ENCODE measurements at places on chromosomes 3 and 15.

GRCh38 chr3:73010158-73010557, 13.5 kb downstream of the PPP4R2 start:
- DNase-seq: no peak

GRCh38 chr3:141686466-141687291, 51.4 kb upstream of the RNF7 start:
- DNase-seq: peak; percentile 76

- DNase-seq: no peak
Observed at GRCh38 chr3:184352897-184353545, 8.4 kb downstream of the CLCN2 start.

- no peak for DNase-seq
Observed at GRCh38 chr3:72977060-72977808, 19.4 kb upstream of the PPP4R2 start.

GRCh38 chr15:77013776-77014131, 18.8 kb downstream of the PSTPIP1 start:
- DNase-seq: peak; percentile 31

DNA sequence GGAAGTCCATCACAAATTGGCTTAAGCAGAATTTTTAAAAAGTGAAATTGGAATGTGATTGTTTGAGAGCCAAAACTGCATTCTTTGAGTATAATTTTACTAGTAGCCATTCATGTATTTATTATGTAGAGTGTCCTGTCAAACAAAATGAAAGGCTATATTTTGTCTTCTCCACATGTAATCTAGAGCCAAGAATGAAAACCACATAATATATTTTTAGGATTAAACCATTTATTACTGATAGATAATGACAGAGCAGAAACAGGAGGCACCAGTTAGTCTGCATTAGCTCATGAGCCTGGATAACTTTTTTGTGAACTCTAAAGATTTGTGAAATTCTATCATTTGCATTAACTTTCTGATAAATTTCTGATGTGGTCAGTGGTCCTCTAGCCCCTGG, 130.2 kb downstream of the FILIP1L start:
- DNase-seq: no peak

DNA sequence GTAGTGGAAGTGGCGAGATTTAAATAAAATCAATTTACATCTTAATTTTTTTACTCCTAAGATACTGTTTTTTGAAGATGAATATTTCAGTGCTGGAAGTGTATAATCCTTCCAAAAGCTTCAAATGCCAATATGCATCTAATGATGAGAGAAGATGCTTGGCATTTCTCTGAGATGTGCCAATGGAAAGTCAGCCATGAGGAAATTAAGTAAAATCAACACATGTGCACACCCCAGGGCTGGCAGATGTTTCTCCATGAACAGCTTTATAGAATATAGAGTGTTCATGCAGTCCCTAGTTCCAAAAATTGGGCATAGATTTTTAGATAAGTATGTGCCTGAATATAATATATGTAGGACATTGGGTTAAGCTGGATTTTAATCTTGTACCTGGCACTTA, 90.1 kb downstream of the CPNE4 start:
- no peak for DNase-seq

GRCh38 chr3:56856752-56857151, 55.0 kb upstream of the ARHGEF3 start:
- DNase-seq: no peak

- DNase-seq: no peak
Observed at GRCh38 chr15:39430389-39430788, 150.5 kb upstream of the THBS1 start.

DNA sequence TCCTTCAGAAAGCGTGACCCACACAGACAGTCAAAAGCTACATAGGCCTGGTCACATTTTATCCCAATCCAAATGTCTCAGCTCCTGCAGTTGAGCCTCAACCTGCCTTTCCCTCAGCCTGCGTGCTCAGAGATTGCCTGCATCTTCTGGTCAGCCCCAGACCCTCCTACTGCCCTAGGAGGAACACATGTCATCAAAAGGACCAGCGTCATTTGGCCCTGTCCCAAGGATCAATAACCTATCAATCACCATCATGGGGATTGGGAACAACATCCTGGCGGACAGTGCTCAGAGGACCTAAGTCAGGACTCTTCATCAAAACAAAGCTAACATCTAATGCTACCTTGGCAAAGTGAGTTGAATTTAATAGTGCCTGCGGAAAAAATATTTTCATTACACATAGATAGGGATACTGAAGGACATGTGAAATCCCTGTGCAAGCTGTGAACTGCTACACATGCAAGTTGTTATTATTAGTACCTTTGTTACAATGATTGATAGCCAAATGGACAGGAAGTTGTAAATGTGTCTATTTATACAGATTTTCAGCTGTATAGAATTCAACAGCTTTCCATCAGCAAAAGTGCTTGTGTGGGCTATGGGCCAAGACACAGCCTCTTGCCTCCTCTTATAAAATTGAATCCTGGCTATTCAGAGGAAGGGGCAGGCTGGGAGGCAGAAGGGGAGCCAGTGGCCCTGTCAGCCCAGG, 47.7 kb downstream of the UMPS start:
- no peak for DNase-seq

- no peak for DNase-seq
Observed at GRCh38 chr3:129386984-129387383, 41.5 kb downstream of the EFCAB12 start.

- no peak for DNase-seq
Observed at GRCh38 chr3:42755681-42756578, 17.1 kb downstream of the CCDC13 start.

- DNase-seq: peak; percentile 49
Observed at GRCh38 chr3:13612829-13613228, 63.9 kb downstream of the FBLN2 start.

DNA sequence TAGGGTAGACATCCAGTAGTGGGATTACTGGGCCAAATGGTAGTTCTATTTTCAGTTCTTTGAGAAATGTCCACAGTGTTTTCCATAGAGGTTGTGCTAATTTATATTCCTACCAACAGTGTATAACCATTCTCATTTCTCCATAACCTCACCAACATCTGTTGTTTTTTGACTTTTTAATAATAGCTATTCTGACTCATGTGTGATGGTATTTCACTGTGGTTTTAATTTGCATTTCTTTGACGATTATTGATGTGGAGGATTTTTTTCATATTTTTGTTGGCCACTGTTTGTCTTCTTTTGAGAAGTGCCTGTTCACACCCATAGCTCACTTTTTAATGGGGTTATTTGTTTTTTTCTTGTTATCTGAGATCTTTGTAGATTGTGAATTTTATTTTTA, 125.2 kb downstream of the CFAP20DC start:
- DNase-seq: no peak

- DNase-seq: no peak
Observed at GRCh38 chr15:92580933-92581445, 74.6 kb downstream of the FAM174B start.

GRCh38 chr3:138800248-138800647, 34.5 kb downstream of the PIK3CB start:
- DNase-seq: no peak

DNA sequence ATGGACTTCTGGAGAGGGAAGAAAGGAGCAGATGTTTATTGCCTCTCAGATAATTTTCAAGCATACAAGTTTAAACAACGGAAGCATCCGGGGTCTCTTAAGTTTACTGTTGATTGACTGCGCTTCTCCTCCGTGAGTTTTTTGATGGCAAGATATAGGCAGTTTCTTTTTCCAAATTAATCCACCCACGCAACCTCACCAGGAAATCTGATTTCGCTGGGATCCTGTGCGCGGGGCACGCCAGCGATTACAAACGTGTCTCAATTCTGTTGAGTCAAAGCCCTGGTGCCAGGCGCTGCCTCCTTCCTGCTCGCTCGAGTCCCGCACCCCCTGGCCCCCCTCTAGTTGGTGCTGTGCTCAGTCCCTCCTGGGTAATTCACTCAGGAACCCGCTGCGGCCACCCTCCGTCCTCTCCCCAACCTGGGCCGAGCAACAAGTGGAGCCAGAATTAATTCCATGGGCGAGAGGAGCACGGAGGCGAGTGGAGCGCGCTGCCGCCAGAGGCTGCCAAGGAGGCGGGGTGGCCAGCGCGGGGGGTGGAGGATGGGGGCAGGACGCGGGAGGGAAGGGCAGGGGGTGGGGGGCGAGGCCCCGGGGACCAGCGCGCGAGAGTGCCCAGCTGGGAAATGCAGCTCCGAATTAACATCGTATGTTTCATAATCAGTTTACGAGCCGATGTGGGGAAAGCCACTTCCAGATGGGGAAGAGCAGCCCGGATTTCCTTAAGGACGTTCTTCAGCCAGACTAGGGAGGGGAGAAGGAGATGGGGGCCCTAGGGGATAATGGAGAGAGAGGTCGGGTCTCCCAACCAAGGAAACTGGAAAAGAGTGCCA, 6.0 kb downstream of the WNT5A start:
- DNase-seq: peak; percentile 28

DNA sequence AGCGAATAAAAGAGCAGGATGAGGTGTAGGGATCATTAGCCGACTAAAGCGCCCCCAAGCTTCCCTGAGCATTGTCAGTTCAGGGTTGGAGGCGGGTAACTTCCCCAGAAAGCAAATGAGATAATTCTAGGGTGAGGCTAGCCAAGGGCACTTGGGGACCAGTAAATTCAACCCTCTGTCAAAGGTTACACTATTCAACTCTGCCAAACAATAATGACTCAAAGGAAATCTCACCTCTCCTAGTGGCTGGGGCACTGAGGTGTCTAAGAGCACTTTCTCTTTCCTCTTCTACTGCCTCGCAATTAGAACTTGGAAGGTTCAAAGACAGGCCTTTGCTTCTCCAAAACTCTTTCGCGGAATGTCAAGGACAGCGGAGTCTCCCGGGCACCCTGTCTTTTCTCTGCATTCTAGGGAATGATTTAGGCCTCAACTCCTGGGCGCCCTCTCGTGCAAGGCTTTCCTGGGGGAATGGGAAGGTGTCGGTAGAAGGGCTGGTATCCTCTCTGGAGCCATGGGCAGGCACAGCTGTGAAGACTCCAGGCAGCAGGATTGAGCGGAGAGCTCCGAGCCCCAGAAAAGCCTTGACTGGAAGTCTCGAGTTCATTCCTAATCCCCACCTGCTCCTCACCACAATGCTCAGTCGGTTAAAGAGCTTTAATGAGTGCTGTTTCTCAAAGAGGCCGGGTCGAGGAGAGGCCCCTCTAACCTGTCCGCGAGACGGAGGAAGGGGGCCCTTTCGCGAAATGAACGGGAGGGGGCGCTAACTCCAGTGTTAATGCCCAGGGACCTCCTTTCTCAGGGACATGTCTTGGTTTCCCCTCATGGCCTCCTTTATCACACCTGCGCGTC, 21.9 kb downstream of the ZIC4 start:
- DNase-seq: no peak

DNA sequence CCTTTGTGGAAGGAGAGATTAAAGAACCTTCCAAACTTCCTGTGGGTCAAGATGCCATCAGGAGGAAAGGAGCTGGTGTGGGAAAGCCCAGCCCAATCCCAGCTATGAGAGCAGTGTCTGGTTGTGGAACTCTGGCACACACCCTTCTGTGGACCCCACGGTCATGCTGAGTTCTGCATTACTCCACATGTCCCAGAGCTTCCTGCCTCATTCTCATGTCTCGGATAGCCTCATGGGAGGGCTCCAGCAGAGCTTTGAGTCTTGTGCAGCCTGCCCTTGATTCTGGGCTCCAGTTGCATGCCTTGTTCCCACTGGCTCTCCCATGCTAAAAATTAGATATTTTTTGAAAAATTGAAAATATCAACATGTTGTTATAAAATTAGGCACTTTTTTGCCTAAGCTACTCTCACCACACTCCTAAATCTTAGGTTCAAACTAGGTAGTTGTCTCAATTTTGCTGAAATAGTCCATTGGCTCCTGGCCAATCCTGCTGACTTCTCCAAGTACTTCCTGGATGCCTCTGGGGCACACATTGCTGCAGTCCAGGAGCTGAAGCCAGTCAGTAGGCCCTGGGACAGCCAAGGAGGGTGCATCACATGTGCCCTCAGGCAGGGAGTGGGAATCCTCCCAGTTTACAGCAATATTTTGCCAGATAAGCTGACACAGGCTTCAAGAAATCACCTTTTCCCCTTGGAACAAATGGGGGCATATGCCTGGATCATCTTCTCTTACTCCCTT, 144.3 kb downstream of the EEFSEC start:
- peak; percentile 65 for DNase-seq

DNA sequence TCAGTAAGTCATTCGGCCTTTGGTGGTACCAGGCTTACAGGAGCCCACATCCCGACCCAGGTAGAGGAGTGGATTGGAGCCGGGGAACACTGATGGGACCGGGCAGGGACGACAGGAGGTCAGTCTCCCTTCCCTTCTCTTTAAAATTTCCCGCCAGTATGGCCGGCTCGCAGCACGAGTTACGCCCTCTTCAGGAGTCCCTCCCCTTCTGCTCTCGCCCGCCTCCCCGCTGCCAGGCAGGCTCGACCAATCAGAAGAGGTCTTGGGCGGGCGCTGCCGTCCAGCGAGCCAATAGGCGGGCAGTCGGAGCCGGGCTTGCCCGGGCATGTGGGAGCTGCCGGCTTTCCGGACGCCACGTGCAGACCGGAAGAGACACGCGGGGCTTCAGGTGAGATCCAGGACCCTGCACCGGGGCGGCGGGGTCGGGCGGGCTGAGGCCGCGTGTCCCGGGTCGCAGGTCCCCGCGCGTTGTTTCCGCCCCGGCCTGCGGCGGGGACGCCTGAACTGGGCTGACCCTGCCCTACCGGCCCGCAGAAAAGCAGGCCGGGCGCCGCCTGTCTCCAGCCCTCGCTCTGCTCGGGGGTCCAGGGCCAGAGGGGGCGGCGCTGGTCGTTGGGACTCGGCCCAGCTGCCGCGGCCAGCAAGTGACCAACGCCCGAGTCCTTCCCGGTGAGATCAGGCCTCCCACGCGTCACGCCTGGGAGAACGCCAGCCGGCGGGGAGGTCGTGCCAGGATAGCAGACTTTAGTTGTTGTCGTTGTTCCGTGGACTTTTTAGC, at the start of gene AEN:
Gene AEN (plus strand): TSS at position 346 of the 778 bp plus-strand sequence. CDS start 4,870 bp downstream, outside the sequence.
- peak; percentile 97 for DNase-seq

- peak; percentile 69 for DNase-seq
Observed at GRCh38 chr3:16741890-16742289, 136.7 kb upstream of the DAZL start.

DNA sequence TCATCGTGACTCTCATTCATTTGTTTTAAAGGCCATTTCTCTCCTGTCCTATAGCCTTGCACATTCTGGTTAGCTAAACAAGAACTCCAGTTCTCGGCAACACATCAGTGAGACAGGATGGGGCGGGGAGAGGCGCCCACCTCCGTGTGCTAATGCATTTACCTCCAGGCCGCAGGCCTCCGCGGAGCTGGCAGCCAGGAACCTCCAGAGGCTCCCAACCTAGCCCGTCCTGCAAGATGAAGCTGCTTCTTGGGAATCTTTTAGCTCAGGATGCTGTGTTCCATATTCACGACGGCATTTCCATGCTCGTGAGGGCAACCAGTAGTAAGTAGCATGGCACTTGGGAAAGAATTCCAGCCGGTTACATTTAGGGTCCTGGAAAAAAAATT, 47.9 kb downstream of the RGMA start:
- no peak for DNase-seq

DNA sequence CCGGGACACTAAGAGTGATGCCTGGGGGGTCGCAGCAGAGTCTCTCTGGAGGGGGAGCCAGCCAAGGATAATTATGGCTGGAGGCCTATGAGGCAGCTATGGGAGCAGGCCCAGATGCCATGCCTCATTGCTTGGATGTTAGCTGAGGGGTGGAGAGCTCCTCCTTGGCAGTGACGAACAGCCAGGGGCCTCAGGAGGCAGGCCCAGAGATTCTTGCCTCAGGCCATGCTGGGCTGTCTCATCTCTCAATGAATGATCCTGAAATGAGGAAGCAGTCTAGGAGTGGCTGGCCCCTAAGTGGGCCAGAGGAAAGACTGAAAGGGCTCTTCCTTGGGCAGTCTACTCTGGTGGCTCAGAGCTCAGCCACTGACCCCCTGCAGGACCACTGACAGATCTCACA, 21.3 kb downstream of the KIF9 start:
- DNase-seq: peak; percentile 69
